Stimulated activated CD4-positive, alpha-beta T cell treated with anti-CD3 and anti-CD28 coated beads, Interleukin-15, amount 100 ng/mL, for 1 hour (primary cell): ENCODE measurements at places on chromosomes 13 and 19.

DNA sequence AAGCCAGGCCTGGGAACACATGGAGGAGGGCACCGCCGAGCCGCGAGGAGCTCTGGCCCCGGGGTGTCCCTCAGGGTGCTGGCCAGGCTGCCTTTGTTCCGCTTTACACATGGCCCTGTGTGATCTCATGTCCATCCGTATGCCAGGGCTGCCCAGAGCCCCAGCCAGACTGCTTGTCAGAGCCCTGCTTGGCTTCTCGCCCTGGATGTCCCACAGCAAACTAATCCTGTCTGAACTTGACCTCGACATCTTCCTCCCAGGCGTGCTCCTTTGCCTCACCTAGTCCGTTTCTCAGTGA lies 14.3 kb downstream of the BCKDHA start:
- DNase-seq = no peak

DNA sequence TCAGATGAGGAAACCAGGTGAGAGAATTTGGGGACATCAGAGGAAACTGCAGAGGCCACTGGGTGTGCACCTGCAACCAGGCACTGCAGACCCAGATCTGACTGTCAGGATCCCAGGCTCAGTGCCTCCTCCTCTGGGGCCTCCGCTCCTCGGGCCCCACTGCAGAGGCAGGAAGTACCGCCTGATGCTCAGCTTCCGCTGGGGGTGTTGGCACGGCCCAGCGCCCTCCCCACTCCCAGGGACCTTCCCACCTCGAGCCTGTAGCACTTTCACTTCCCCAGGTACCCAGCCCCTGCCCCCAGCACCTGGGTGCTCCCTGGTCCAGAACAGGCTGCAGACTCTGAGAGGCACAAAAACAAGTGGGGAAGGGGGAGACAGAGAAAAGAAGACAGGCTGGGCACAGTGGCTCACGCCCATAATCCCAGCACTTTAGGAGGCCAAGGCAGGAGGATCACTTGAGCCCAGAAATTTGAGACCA lies 1.4 kb upstream of the CD37 start:
- peak; percentile 53 for DNase-seq

GRCh38 chr19:1513499-1514294 lies 878 bp upstream of the ADAMTSL5 start:
- DNase-seq = peak; percentile 51

DNA sequence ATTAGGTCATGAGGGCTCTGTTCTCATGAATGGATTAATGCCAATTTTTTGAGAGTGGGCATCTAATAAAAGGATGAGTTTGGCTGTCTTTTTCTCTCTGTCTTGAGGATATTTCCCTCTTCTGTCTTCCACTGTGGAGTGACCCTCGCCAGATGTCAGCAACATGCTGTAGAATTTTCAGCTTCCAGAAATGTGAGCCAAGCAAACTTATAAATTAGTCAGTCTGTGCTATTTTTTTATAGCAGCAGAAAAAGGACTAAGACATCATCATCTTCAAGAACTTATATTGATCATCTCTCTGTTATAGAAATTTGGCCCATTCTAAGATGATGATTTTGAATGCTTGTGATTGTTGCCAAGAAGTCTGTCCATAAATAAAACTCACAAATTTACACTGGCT lies 431.4 kb downstream of the FGF9 start:
- no peak for DNase-seq

- DNase-seq = no peak
These were observed 17.0 kb downstream of the POU2F2 start for GRCh38 chr19:42115219-42115618.

GRCh38 chr13:102606537-102607309 lies 9.9 kb downstream of the TPP2 start:
- DNase-seq = no peak

DNA sequence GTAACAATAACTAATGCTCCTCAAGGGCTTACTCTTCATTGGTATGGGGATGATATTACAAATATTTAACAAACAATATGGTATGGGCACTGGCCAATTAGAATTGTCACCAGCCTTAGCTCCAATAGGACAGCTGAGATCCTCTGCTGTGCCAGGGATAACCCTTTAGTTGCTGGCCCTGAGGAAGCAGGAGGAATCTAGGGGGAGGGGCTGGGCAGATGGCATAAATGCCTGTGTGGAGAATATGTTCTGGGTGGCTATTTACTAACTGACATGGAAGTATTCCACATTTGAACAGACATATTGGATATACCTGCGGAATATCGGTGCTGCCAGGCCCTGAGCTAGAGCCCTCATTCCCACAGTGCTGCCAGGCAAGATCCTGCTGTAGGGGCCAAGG lies 16.6 kb upstream of the LRCH1 start:
- no peak for DNase-seq

DNA sequence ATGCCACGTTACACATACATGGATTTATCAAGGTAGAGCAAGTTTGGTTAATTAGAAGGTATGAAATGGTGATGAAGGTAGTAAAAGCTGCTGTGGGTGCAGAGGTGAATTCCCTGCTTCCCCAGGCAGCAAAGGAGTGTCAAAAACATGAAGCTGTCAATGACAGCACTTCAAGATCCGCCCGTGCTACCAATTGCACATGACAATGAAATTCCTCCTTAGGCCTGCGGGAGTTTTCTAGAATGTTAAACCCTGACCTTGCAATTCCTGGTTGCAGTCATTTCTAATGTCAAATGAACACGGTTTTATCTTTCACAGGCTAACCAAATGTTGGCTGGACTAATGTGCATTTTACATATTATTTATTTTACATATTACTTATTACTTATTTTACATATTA lies 67.7 kb upstream of the LSM14A start:
- DNase-seq = no peak

- no peak for DNase-seq
These were observed 15.2 kb downstream of the COL4A2 start for GRCh38 chr13:110322126-110322827.

GRCh38 chr19:50818859-50819472 lies 4.6 kb downstream of the KLK1 start:
- DNase-seq = no peak

DNA sequence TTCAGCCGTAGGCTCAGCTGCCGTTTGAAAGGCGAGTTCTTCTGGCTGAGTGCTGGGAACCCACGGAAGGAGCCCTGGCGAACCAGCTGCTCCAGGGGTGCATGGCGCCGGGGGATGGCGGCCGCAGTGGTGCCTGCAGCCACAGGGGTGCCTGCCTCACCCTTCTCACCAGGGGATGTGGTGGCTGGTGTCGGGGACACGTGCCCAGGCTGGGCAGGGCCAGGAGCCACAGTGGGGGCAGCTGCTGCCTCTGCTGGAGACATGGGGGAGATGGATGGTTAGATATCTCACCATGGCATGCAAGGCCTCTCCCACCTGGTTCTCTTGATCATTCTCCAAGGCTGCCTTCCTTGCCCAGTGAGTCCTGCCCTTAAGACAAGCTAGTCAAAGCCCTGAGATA lies 17.1 kb downstream of the NUMBL start:
- DNase-seq = no peak

DNA sequence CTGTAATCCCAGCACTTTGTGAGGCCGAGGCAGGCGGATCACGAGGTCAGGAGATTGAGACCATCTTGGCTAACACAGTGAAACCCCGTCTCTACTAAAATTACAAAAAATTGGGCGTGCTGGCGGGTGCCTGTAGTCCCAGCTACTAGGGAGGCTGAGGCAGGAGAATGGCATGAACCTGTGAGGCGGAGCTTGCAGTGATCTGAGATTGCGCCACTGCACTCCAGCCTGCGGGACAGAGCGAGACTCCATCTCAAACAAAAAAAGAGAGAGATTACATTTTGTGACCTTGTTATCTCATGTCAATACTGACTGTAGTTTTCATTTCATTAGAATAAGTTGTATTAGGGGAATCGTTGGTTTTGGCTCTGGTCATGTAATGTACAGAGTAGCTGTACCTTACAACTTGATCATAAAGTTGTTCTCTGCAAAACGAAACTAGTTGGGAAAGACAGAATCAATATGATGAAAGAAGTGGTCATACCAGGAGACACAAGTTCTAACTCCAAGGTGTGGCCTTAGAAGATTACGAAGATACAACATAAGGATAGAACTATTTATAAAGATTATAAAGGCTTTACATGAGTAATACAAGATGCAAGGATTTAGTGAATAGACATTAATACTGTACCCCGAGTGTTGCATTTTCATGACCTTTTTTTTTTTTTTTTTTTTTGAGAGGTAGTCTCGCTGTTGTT lies 15.3 kb downstream of the TMEM38A start:
- no peak for DNase-seq
